ENCODE measurements at places on chromosomes 12 and 14.

GRCh38 chr14:32027255-32027939 lies 49.7 kb upstream of the ARHGAP5 start:
- no peak for DNase-seq

GRCh38 chr14:96909841-96910364 lies 112.7 kb downstream of the VRK1 start:
- DNase-seq: no peak

GRCh38 chr12:108043286-108043685 lies 85.8 kb upstream of the WSCD2 start:
- no peak for DNase-seq

DNA sequence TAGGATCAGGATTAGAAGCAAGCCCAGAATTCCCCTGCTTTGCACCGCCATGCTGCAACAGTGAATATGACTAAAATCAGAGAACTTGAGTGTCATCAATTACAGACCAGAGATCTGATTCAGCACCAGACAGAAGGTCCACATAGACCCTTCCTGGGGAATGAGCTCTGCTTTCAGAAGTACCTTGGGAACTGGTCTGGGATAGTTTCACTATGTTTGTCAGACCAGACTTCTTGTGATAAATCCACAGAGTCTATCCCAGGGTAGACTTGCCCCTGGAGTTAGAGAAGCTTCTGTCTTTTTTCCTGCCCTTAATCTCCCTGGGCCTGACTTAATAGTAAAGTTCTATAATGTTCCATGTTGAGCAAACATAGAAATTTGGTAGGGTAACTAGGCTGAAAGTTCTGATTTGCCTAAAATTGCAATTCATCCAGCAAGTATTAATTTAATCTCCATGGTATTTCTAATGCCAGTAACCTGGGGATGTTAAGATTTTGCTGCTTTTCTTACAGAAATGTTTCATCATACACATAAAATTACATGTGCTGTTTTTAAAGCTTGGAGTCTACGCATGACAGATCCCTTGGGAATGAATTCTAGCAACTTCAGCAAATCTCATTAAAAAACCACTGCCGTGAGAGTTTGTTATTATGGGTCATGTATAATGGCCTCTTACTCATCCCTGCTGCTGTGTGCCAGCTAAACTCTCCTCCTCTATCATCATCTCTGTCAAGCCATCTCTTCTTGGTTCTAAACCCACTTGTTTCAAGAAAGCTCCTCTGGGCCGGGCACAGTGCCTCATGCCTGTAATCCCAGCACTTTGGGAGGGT lies 61.3 kb upstream of the METAP2 start:
- no peak for DNase-seq

DNA sequence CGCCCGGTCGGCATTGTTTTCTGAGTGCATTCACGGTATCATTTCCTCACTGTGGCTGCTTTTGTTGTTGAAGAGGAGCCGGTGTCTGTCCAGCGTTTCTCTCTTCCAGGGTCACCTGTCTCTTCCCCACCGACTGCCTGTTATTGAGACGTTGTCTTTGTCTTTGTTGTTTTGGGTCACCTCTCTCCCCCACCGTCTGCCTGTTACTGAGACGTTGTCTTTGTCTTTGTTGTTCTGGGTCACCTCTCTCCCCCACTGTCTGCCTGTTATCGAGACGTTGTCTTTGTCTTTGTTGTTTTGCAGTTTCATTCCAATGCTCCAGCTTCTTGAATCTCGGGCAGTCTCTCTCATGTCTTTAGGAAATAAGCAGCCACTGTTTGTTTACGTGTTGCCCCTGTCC lies 69.9 kb downstream of the DDX51 start:
- DNase-seq: no peak

DNA sequence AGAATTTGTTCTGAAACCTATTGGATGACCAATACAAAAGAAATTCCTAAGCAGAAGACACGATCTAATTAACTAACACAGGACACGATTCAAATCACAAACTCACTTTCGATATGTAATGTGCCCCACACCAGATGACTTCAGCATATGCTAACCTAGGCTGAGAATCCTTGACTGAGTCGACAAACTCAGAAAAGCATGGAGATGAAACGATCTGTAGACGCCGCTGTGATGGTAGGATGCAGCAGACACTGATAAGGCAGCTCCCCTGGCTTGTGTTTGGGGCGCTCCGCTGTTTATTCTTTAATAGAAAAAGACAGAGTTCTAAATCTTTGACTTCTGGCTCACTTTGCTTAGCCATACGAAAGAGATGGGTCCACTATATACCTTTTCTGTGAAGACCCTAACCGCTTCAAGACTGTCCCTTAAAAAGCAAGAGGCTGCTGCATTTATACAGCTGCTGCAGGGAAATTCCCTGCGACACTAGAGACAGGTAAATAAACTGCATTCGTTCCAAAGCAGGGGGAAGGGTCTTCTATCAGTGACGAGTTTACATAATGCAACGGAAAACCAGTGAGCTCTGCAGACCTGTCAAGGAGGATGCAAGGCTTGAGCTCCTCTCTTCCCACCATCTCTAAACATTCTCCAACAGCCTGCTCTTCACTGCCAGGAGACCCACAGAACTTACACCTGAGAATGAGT lies 929 bp downstream of the CHD8 start:
- DNase-seq: no peak

DNA sequence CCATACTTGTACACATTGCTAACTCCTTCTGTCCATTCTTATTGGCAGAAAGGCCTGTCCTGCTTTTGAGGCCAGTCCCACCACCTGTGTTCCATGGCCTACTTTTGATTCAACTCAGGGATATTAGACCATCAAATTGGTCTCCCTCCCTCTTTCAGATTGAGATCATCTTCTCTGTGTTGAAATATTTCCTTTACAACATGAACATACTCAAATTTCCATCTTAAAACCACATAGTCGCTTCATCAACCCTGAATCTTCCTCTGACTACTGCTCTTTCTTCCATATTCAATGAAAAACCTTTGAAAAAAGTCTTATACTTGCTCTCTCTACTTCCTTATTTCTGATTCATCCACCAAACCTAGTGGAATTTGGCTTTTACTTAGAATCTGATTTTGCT lies 34.9 kb downstream of the TRMT5 start:
- no peak for DNase-seq

GRCh38 chr12:17489452-17489851 lies 600.5 kb downstream of the RERGL start:
- no peak for DNase-seq

GRCh38 chr12:6635856-6636531 lies at the start of gene LPAR5:
Gene LPAR5, minus strand, starts transcription at chr12:6635959. Its CDS starts 14,711 bp downstream, at chr12:6621248.
- peak; percentile 75 for DNase-seq

- no peak for DNase-seq
These were observed 113.5 kb upstream of the ARHGAP5 start for GRCh38 chr14:31963587-31963986.

DNA sequence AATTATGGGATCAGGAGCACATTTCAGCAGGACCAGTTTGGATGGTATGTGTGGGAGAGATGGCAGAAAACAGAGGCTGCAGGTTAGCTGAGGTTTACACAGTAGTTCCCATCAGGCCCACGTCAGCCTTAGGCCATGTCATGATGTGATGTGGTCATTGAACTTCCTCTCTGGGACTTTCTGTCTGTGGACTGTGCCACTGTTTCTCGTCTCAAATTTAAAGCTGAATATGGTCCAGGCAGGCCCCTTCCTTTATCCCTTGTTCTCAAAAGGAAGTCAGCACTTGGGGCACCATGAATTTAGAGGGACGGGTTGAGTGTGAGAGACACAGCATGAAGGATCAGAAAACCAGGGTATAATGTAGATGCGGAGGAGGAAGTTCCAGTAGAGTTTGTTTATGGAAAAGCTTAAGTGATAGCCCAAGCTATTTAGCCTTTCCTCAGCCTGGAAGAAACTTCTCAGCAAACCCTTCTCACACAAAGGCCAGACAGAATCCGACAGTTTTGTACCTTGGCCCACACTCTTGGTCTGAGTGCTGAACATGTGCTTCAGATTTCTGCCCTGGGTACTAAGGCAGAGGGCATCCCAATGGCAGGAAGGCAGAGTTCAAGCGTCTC lies 3.6 kb upstream of the IGFBP6 start:
- no peak for DNase-seq

- no peak for DNase-seq
These were observed 523.7 kb upstream of the FOXG1 start for GRCh38 chr14:28242895-28243294.

GRCh38 chr12:21434699-21435098 lies 2.8 kb upstream of the PYROXD1 start:
- DNase-seq: no peak

DNA sequence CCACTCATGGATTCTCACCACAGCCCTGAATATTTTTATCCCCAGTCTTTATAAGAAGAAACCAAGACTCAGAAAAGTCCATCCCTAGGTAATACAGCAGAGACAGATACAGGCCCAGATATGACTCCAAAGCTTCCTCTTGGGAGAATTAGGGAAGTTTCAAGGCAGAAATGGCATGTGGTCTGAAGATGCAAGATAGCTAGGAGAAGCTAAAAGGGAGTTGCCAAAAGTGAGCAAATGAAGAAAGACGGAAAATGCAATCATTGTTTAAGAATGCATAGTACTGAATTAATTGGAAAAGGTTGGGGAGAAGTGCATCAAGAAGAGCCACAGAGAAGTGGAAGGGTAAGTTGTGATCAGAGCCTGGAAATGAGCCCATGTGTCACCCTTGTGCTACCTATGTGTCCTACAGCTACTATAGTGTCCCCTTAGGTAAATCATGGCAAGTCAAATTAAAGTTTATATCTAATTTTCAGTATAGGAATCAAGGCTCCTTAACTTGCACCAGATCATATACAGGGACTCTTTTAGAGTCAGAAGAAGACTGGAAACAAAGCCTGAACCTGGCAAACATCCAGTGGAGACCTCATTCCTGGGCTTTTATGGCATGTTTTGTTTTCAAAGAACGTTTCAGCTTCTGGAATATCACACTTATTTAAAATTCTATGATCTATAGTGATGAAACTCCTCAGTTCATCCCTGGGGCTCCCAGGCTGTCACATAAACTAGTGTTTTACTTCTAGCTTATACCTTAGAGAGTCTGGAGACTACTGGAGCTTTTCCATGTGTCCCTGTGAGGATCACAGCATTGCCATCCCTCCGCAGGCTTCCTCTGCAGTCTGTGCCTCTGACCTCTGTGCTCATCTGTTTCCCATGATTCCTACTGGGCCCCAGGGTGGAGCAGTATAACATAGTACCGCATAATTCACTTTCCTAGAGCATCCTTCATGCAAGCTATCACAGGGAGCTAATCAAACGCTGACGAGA lies 189.0 kb upstream of the CDKN3 start:
- no peak for DNase-seq

GRCh38 chr12:806200-806791 lies 53.9 kb downstream of the WNK1 start:
- DNase-seq: no peak

DNA sequence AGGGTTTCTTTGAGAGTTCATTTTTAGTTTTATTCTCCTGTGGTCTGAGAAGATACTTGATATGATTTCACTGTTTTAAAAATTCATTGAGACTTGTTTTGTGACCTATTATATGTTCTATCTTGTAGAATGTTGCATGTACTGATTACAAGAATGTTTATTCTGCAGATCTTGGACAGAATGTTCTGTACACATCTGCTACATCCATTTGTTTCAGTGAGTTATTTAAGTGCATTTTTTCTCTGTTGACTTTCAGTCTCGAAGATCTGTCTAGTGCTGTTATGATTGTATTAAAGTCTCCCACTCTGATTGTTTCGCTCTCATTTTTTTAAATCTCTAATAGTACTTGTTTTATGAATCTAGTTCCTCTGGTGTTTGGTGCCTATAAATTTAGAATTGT lies 1319.8 kb downstream of the TMEM121 start:
- no peak for DNase-seq

- DNase-seq: no peak
These were observed 142.1 kb downstream of the KIF21A start for GRCh38 chr12:39300799-39301198.

DNA sequence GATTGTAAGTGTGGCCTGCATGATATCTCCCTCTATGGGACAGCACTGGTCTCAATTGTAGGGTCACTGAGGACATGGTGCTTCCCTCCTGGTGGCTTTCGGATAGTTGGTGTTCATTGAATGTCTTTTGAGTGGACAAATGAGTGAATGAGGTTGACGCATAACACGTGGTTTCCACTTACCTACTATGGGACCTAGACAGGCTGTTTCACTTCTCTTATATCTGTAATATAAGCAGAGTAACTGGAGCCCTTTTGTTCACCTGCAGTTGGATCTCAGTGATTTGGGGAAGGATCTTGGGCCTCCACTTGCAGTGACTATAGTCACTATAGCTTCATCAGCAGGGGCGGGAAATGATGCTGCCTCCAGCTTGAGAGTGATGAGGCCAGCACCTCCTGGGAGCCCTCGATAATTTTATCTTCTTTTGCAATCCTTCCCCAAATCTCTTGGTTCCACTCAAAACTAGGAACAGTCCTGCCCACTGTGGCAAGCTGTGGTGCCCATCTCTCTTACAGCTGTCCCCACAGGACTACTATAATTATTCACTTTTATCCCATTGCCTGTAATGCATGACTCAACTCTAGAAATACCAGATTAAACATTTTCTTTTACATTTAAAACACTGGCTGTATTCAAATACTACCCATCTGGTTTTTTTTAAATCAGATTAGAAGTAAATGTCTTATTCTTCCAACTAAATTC lies 242.9 kb downstream of the CHST11 start:
- DNase-seq: no peak

- no peak for DNase-seq
These were observed 953 bp downstream of the MAPK1IP1L start for GRCh38 chr14:55052269-55052930.

DNA sequence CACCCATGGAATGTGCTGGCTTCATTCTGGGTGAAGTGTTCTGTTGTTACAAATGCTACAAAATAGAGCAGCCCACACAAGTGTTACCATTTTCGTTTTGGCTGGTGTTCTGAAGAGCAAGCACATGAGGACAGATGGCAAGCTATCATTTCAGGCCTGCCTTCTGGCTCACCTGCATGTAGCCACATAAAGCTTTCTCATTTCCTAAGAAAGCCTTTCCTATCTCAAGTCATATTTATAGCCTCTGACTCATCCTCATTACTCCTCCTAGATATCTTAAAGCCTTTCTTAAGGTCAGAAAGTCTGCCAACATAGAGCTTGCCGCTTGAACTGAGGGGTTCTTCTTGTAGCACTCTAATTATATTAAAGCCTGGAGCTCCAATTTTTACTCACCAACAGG lies 89.0 kb downstream of the PTPRR start:
- DNase-seq: no peak

DNA sequence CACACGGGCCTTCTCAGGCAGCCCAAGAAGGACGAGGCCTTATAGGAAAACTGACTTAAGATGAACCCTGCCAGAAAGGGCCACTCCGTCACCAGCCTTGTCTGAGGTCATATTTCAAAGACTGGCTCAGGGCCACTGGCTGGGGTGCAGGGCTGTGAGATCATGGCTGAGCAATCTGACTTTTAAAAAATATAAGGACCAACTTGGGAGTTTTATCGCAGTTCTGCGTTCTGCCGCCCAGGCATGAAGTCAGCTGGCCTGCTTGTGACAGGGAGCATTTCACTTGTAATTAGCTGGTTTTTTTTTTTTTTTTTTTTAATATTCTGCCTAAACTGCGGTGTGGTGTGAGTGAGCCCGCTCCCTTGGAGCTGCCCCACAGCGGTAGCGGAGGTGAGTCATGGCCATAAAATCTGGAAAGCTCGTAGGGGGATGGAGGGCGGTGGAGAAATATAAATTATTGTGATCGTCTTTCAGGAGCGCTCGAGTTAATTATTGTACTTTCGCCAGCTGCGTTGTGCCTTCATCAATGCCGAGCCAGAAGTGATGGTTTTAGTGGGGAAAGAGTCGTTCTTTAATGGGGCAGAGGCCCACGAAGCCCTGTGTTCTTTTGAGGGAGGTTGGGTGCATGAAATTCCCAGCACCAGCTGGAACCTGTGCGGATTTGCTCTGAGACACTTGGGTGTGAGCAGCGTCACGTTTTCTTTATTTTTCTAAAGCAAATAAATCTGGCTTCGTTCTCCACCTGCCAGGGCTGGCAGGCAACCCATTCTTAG lies 231.9 kb downstream of the C12orf75 start:
- no peak for DNase-seq

Data from hematopoietic multipotent progenitor cell treated with erythropoietin and hydrocortisone succinate and interleukin-3 and kit ligand, for 15 days (in vitro differentiated cells).